ENCODE measurements at places on chromosomes 7 and 10. TPM values are rescaled to one million over a fixed set of nuclear protein-coding genes. Genes with fewer than 3 reads are reported as not detected.

DNA sequence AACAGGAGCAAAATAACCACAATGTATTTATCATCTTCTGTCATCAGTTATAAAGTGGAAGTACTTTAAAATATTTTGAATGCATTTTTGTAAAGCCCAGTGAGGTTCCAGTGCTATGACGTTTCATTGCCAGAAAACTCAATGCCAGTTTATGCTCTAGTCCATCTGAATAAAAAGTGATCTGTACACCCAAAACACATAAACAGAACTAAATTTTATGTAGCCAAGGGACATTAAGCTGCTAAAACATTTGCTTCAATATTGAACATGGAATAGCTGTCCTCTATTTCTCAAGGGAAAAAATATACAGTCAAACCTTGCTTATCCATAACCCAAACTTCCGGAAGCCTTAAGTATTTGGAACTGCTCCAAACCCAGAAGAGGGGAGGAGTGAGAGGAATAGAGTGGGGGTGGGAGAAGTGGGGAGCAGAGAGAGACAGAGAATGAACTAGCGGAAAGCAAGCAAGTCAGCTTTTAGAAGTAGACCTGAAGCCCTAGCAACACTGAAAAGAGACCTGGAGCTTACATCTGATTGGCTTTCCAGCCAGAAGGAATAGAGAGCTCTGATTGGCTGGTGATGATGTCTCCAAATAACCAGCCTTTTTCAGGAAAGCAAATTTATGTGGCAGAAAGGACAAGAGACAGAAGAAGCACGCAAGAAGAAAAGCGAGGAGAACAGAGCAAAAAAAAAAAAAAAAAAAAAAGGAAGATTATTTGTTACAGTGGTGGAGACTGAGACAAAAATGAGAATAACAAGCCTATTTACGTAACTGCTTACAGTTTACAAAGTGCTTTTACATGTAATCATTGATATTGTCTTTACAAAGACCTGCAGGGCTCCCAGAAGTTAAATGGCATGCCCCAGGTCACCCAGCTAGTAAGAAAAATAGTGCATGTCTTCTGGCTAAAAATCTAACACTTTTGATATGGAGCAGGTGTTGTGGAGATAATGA is 196.0 kb downstream of the RNLS start:
- no peak for DNase-seq

- DNase-seq = no peak
Observed at GRCh38 chr10:126738001-126738400, 67.5 kb upstream of the C10orf90 start.

DNA sequence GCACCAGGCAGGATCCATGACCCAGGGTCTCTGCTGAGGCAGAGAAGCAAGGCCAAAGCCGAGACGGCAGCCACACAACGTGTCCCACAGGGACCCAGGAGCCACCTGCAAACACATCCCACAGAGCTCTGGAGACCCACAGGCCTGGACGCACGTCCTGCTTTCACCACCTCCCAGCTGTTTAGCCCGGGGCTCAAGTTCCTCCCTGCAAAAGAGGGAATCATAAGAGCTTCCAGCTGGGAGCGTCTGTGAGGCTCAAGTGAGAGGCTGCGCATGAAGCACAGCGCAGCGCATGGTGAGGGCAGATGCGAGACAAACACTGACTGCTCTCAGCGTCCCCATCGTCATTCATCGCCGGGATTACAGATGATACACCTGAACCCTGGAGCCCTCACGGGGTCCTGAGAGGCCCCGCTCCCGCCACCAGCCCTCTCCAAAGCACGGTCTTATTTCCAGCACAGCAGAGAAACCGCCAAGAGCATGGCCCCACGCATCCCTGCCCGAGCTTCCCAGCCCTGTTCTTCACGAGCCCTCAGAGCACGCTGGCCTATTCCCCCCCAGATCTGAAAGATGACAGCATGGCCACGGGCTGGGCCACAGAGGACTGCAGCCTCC is 88.7 kb downstream of the MAD1L1 start:
- no peak for DNase-seq

DNA sequence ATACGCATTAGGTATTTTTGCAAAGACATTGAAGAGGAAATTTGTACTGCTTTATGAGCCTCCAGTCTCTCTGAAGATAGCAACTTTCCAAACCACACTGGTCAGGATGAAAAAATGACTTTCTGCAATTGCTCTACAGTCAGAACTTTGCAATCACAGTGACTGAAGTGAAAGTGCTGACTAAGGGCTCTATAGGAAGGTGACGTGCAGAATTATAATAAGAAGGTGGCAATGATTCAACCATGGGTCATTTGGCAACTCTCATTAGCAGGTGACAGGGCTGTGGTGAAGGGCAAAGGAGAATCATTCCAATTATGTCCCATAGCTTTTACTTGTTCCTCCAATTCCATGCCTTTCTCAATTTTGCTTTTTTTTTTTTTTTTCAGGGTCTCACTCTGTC is 311.0 kb downstream of the ANKRD30A start:
- DNase-seq = no peak

Gene CCDC172
- not detected for total RNA-seq

DNA sequence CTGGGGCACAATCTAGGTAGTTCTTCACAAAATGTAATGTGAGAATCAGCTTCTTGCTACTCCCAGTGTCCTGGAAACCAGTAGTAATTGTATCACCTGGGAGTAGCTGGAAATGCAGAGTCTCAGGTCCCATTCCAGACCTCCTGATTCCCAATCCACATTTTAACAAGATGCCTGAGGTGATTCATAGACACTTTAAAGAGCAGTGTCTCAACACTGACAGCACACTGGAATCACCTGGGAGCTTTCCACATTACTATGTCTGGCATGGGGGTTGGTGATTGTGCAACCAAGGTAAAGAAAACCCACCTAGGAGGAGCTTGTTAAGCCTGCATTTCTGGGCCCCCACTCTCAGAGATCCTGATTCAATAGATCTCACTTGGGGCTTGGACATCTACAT is 11.1 kb downstream of the DPY19L1 start:
- no peak for DNase-seq

GRCh38 chr10:57986422-57986821 is 281.3 kb downstream of the IPMK start:
- DNase-seq = no peak

DNA sequence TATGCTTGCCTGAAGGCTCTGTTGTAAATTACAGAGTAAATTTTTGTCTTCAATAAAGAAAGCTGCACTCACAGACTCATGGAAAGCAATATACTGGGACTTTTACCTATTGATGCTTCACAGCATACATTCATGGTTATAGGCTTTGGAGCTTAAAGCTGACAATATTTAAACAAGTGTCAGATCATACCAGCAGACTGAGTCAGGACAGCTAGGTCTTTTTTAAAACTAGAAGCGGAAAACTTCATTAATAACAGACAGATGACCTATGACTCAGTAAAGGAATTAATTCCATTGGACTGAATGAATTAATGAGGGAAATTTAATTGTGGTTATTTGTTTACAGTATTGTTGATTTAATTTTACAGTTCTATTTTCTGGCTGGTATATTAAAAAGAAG is 165.8 kb upstream of the DGKB start:
- no peak for DNase-seq

GRCh38 chr10:52216852-52217251 is 97.2 kb upstream of the DKK1 start:
- no peak for DNase-seq

DNA sequence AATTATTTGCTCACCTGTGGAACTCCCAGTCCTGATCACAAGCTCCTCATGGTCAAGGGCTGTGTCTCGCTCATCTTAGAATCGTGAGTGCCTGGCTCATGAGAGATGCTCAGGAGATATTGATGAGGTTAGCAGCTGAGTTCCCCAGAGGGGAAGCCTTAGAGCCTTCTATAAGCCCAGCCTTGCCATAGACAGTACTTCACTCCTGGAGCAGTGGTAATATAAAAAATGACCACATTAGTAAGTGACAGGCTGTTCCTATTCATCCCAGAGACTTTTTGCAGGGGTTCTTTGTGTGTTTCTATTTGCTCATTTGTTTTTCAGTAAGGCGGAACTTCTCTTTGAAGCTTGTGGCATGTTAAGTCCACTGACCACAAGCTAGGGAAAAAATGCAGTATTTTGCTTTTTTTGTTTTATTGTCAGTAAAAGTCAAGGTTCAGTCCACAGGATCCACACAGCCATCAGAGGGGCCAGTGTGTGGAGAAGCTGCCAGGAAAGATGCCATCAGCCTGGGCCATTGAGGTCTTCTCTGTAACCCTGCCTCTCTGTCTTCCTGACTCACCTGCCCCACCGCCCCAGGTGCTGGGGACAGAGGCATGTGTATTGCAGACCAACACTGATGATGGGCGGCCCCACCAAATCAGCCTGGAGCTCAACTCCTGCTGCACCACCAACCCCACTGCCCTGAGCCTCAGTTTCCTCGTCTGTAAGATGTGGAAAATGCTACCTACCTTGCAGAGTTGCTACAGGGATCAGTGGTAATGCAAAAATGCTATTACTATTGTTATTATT is 36.4 kb upstream of the JCAD start:
- no peak for DNase-seq

DNA sequence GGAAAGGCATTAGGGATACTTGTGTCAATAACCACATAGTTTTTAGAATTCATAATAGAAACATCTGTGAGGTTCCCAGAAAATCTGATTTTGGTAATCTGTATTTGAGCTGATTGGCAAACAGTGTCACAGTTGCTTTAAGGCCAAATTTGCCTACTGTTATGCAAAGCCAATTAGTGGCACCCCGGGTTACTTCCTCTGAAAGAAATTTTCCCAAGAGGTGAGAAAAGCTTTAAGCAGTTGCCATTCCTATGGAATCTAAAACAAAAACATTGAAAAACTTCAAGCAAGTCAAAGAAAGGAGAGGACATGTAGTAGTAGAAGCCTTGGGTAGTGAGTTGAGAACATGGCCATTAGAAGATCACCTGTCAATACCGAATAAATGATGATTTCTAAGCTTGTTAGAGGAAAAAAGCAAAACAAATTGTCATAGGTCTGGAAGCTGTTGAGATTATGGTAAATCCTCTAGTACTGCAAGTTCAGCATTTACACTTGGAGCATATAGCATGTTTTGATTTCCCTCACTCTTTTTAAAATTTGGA is 176.8 kb downstream of the TWIST1 start:
- no peak for DNase-seq

DNA sequence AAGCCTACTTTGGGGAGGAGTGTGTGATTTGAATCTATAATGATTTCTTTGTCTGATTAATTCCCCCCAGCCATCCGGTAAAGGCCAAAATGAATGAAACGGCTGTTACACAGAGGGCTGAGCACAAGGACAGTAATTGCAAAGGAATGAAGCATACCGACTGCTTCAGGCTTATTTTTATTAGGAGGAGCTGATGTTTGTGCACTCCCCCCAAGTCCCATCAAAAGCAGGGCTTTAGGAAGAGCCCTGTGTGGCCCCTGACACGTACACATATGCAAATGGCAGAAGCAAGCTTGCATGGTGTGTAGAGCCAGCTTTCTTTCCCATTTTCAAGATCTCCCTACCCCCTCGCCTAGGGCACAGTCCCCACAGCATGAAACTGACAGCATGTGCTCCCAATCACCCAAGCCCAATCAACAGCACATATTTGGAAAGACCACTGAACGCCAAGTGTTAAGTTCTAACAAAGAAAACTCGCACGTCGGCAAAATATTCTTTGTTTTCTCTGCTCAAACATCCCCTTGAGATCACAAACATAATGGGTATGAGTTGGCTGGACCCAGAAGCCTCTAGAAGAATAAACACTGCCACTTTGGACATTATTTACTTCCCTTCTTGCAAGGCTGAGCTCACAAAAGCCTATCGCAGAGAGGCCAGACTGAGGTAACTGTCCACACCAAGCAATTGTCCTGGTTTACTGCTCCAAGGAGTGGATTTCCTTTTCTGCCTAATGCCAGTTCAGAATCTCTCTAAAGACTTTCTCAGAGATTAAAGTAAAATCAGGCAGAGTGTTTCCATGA is 143.0 kb downstream of the CUBN start:
- no peak for DNase-seq

Gene SFRP4
- total RNA-seq = not detected

Measured in activated CD4-positive, alpha-beta T cell treated with anti-CD3 and anti-CD28 coated beads, Interleukin-2, amount 10 ng/mL, durations not matched to agents 7 days and 5 days (primary cell).